ENCODE measurements at places on chromosomes 12 and 14. TPM values are rescaled to one million over a fixed set of nuclear protein-coding genes. Genes with fewer than 3 reads are reported as not detected.

DNA sequence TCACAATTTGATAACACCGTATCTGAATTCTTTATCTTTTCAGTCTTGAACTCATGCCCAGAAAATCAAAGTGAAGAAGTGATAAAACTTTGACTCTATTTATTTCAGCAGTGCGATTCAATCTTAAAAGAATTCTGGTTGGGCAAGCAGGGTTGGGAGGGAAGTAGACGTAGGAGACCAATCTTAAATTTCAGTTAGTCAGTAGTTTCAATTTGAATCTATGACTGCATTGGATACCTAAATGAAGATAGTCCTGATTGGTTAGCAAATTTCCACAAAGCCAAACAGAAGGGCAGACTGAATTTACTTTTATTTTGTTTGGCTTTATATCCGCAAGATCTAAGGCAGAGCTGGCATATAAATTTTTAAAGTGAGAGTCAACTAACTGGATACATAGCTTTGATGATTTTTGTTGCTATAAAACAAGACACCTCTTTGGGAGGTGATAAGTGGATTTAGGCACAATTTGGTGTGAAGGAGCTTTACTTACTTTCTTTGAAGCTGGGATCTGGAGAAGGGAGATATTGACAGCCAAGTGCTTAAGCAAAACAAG is 2.6 kb downstream of the ACSS3 start:
- no peaks in the 10 kb centered on the region for H3K27me3 ChIP-seq
- peaks cover 72% of the 10 kb centered on the region for H3K4me1 ChIP-seq
- H3K27ac ChIP-seq = peak overlapping the region; percentile 94

- H3K27ac ChIP-seq = no peak overlapping the region
- no peak for DNase-seq
- no peaks in the 10 kb centered on the region for H3K36me3 ChIP-seq
- H3K27me3 ChIP-seq = peaks cover 45% of the 10 kb centered on the region
- peaks cover 49% of the 10 kb centered on the region for H3K4me1 ChIP-seq
These were observed 972 bp upstream of the DCTN2 start for GRCh38 chr12:57548013-57548315.

GRCh38 chr12:99911967-99912366 is 72.8 kb downstream of the ANKS1B start:
- no peak overlapping the region for H3K27ac ChIP-seq
- H3K4me1 ChIP-seq = no peaks in the 10 kb centered on the region
- no peak overlapping the region for H3K4me3 ChIP-seq
- no peak for DNase-seq
- no peaks in the 10 kb centered on the region for H3K36me3 ChIP-seq
- no peaks in the 10 kb centered on the region for H3K27me3 ChIP-seq

GRCh38 chr14:52738409-52738808 is 8.4 kb downstream of the STYX start:
- peaks cover 7% of the 10 kb centered on the region for H3K36me3 ChIP-seq
- no peak for DNase-seq
- H3K27ac ChIP-seq = no peak overlapping the region
- peaks cover 46% of the 10 kb centered on the region for H3K4me1 ChIP-seq
- no peak overlapping the region for H3K4me3 ChIP-seq

DNA sequence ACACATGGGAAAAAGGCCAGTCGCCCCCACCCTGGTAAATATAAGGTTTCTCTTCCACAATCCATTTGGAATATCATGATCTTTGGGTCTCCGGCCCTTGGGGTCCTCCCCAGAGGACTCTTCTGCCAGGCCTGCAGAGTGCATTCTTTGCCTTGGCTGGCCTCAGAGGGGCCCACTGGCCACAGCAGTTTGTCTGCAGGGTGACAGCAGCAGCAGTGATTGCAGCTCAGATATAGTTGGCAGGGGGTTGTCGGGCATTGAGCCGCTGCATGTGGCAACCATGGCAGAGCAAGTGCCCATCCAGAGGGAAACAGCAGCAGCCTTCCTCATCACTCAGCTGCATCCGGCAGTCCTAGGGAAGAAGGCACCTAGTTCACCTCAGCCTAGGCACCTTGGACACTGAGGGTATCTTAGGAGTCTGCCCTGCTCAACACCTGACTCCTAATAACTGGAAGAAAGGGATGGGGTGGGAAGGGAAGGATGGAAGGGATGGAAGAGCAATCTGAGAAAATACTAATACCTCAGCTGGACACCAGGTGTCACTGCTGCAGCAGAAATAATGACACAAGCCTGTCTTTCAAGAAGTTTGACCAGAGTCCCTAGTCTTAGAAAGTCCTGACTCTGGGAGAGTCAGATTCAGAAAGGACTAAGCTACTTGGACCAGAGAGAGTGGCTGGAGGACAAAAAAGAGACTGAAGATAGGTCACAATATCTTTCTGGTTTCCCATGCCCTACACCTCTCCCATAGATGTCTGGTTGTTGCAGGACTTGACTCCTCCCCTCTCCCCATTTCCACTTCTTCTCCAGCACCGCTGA is 8.9 kb downstream of the AJUBA start:
- H3K36me3 ChIP-seq = peaks cover 20% of the 10 kb centered on the region
- H3K27me3 ChIP-seq = no peaks in the 10 kb centered on the region
- H3K27ac ChIP-seq = peak overlapping the region; percentile 57
- no peak for DNase-seq
- peaks cover 36% of the 10 kb centered on the region for H3K4me1 ChIP-seq
- no peak overlapping the region for H3K4me3 ChIP-seq

- H3K27ac ChIP-seq = no peak overlapping the region
- peaks cover 20% of the 10 kb centered on the region for H3K27me3 ChIP-seq
- no peaks in the 10 kb centered on the region for H3K4me1 ChIP-seq
- DNase-seq = no peak
- no peaks in the 10 kb centered on the region for H3K36me3 ChIP-seq
These were observed 161.7 kb downstream of the SLC15A4 start for GRCh38 chr12:128662101-128662500.

DNA sequence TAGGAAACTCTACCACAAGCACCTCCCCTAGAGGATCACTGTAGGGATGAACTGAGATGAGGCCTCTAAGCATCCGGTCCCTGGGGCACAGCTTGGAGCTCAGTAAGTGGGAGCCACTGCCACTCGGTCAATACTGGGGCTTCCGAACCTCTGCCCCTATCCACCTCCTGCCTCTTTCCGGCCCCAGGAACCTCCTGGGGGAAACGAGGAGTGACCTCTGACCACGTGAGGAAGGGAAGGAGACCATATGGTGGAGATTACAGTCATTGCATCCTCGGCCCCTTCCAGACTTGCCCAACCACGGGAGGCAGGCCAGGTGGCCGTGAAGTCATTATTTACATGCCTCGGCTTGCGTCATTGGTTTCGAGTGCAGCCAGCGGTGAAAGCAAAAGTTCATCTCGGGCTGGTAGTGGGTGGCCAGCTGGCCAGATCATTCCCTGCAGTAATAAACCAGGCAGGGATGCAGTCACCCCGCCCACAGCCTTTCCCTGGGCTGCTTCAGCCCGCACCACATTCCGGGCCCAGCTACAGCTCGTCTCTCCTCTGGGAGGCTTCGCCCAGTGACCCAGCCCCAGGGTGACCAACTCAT is 65.4 kb downstream of the C14orf132 start:
- peak; percentile 56 for DNase-seq
- H3K4me1 ChIP-seq = no peaks in the 10 kb centered on the region
- peak overlapping the region; percentile 46 for H3K27ac ChIP-seq
- no peak overlapping the region for H3K4me3 ChIP-seq

- H3K27ac ChIP-seq = no peak overlapping the region
- no peaks in the 10 kb centered on the region for H3K27me3 ChIP-seq
- DNase-seq = no peak
- no peaks in the 10 kb centered on the region for H3K4me1 ChIP-seq
These were observed 51.4 kb downstream of the KICS2 start for GRCh38 chr12:64170730-64171129.

GRCh38 chr12:115382681-115383080 is 698.7 kb upstream of the TBX3 start:
- no peaks in the 10 kb centered on the region for H3K36me3 ChIP-seq
- no peaks in the 10 kb centered on the region for H3K4me1 ChIP-seq
- no peak overlapping the region for H3K4me3 ChIP-seq
- no peak for DNase-seq

DNA sequence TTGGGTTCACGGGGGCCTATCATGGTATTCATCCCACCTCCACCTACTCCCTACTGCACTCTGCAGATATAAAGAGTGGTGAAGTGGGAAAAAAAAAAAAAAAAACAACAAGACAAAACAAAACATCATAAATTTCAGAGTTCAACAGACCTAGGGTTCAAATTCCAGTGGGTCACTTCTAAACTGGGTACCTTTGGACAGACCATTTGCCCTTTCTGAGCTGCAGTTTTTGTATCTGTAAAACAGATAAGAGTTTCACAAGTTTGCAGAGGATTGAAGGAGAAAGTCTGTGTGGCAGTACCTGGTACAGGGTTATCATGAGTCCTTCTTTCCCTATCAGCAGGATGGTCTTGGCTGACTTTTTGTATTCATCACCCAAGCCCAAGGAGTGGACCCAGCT is 211.2 kb upstream of the EEA1 start:
- no peak for DNase-seq
- H3K36me3 ChIP-seq = no peaks in the 10 kb centered on the region
- no peak overlapping the region for H3K4me3 ChIP-seq
- peaks cover 29% of the 10 kb centered on the region for H3K4me1 ChIP-seq
- no peak overlapping the region for H3K27ac ChIP-seq
- no peaks in the 10 kb centered on the region for H3K27me3 ChIP-seq

DNA sequence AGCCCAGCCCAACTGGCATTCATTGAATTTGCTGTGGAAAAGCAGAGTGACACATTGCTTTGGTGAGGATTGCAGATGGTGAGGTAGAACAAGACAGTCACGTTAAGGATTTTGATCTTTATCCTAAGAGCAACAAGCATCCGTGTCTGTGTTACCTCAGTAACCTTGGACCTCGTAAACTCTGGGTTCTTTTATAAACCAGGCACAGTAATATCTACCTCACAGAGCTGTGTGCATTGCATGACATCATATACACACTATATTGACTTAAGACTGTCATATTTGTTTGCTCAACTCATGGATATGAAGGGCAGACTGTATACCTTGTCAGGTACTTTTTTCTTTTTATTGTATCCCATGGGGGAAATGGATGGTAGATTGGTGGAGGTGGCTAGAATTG is 156.2 kb downstream of the ETV6 start:
- peaks cover 10% of the 10 kb centered on the region for H3K4me1 ChIP-seq
- no peak overlapping the region for H3K27ac ChIP-seq
- H3K4me3 ChIP-seq = no peak overlapping the region
- DNase-seq = no peak
- H3K36me3 ChIP-seq = no peaks in the 10 kb centered on the region

CACNA1C gene
- total RNA-seq = 137 TPM

SPRING1 gene
- 11.0 TPM for total RNA-seq

RNF212B gene
- not detected for total RNA-seq

SLC25A21 gene
- 0.77 TPM for total RNA-seq

ARHGEF25 gene
- 9.7 TPM for total RNA-seq
